ENCODE measurements at places on chromosomes 7 and 10. TPM values are rescaled to one million over a fixed set of nuclear protein-coding genes. Genes with fewer than 3 reads are reported as not detected.

The CREB5 gene
- total RNA-seq: 3.6 TPM

The ANKRD61 gene
- not detected for total RNA-seq

The PON1 gene
- total RNA-seq: not detected

The CFAP46 gene
- total RNA-seq: not detected

The FOXP2 gene
- total RNA-seq: not detected

The SLC13A1 gene
- total RNA-seq: not detected

Data from naive thymus-derived CD4-positive, alpha-beta T cell (primary cell).